ENCODE measurements at places on chromosomes 13 and 19.

- DNase-seq = no peak
Observed at GRCh38 chr19:47073574-47073973, 25.1 kb upstream of the TMEM160 start.

DNA sequence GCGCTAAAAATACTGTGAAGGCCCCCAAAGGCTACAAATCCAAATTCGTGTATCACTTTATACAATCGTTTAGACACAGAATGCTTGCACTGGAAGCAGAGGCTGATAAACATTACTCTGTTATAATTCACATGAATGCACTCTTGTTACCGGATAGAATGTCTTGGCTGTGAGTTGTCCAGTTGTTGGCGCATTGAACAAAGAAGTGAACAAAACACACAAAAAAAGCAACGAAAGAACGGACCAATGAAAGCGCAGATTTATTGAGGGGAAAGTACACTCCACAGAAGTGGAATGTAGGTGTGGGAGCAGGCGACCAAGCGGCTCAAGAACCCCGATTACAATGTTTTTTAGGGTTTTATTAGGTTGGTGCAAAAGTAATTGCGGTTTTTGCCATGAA is 529 bp upstream of the ZNF418 start:
- DNase-seq = no peak

GRCh38 chr19:40762754-40763470 is 11.9 kb downstream of the SNRPA start:
- no peak for DNase-seq

GRCh38 chr19:9854282-9854846 is 19.2 kb downstream of the PIN1 start:
- no peak for DNase-seq

DNA sequence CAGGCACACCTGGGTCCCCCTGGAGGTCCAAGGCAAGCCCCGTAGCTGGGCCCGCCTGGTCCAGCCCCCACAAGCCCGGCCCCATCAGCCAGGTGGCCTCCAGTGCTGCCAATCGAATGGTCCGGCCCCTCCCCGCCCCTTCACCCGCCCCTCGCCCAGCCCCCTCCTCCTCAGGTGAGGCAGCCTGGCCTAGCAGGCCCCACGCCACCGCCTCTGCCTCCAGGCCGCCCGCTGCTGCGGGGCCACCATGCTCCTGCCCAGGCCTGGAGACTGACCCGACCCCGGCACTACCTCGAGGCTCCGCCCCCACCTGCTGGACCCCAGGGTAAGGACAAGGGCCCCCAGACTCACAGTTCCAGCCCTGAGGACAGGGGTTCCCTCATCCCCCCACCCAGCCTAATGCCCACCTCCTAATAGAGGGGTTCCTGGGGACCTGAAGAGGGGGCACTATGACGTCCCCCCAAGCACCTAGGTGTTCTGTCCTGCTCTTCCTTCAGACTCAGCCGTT is at the start of gene HPN:
HPN (plus strand) TSS at position 174 of the 508 bp plus-strand sequence. CDS start 786 bp downstream, outside the sequence.
- DNase-seq = no peak

DNA sequence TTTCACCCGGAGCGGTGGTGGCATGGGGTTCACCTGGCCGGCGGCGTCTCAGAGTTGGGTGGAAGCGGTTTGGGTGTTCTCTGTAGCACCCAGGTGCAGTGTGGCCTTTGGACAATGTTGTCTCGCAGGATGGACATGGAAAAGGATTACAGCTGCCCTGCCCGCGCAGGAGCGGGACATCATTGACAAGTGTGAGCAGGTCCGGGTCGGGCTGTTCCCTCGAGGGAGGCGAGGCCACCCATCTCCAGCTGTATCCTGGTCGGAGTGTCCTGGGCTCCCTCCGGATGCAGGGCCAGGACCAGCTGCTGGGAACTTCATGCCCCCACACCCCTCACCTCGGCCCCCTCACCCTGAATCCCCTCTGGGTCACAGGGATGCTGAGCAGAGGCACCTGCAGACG is 7.8 kb upstream of the ZNF14 start:
- no peak for DNase-seq

- no peak for DNase-seq
Observed at GRCh38 chr19:4609878-4610511, 29.3 kb upstream of the TNFAIP8L1 start.

GRCh38 chr13:32320528-32320927 is 5.2 kb downstream of the BRCA2 start:
- DNase-seq = no peak

- no peak for DNase-seq
Observed at GRCh38 chr19:1355568-1356507, 27.9 kb upstream of the NDUFS7 start.

DNA sequence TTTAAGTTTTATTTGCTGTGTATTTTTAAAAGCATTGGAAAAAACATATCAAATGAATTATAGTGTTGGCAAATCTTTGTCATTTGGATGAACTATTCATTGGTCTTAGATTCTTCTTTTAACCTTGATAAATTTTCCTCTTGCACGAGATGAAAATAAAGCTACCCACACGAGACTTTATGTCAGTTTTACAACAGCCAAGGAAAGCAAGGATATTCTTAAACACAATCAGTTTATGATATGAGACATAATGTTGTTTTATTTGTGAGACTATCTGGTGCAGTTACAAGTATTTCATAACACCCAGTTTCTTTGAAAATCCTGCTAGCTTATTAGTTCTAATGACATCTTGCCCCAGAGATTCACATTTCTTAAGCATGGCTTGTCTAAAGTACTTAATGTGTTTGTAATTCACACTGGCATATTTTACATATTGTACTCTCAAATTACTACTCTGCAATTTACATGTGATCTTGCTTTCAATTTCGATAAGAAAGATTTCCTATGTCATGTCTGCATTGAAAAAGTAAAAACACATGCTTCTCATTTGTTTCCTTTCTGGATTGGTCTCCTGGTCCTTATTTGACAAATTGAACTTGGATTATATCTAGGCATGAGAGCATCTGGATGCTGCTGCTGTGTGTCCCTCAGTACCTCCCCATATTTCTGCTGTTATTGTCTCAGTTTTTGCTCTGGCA is 955.5 kb upstream of the PCDH9 start:
- no peak for DNase-seq

DNA sequence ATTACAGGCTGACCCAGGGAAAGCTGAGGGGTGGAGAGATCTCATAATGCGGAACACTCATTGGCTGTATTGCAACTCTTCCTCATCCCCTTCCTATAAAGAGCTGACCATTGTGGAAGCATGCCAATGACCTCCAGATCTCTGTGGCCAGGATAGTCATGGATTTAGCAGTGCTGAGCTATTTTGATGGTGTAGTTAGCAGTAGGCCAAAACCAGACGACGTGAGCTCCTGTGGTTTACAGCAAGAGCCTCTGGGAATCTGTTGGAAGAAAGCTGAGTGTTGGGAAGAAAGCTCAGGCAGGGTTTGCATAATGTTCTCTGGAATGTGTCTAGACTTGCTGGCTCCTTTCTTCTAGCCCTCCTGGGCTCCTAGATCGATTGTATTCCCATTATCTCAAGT is 187.5 kb upstream of the GPC6 start:
- no peak for DNase-seq
